ENCODE measurements at places on chromosomes 5 and 9.

DNA sequence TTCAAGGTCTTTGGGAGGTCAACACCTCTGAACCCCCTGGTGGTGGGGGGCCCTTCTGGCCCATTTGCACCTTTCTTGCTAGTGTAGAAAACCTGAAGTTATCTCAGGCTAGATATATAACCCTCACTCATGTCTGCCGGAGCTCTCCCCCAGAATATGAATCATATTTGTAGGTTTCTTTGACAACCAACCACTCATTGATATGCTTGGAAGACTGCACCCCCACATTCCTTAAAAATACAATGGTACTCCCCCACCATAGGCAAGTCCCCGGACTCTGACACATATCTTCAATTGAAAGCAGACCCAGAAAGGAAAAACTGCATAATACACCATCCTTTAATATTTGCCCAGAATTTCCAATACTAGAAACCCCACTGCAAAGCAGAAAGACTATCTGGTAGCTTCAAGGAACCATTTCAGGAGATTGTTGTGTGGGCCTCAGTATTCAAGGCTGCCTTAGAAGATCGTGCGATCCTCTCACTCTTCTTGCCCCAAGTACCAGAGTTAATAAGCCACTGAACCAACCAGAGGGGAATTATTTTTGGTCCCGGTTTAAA is 978 bp upstream of the UBE2B start:
- peak overlapping the region; percentile 29 for H3K4me3 ChIP-seq
- H3K27me3 ChIP-seq = no peaks in the 10 kb centered on the region
- H3K36me3 ChIP-seq = peaks cover 7% of the 10 kb centered on the region
- peaks cover 19% of the 10 kb centered on the region for H3K4me1 ChIP-seq
- no peak for DNase-seq

GRCh38 chr9:81634915-81635516 is 54.3 kb downstream of the TLE1 start:
- H3K27me3 ChIP-seq = no peaks in the 10 kb centered on the region
- H3K4me1 ChIP-seq = peaks cover 13% of the 10 kb centered on the region
- no peak overlapping the region for H3K27ac ChIP-seq
- no peak for DNase-seq

DNA sequence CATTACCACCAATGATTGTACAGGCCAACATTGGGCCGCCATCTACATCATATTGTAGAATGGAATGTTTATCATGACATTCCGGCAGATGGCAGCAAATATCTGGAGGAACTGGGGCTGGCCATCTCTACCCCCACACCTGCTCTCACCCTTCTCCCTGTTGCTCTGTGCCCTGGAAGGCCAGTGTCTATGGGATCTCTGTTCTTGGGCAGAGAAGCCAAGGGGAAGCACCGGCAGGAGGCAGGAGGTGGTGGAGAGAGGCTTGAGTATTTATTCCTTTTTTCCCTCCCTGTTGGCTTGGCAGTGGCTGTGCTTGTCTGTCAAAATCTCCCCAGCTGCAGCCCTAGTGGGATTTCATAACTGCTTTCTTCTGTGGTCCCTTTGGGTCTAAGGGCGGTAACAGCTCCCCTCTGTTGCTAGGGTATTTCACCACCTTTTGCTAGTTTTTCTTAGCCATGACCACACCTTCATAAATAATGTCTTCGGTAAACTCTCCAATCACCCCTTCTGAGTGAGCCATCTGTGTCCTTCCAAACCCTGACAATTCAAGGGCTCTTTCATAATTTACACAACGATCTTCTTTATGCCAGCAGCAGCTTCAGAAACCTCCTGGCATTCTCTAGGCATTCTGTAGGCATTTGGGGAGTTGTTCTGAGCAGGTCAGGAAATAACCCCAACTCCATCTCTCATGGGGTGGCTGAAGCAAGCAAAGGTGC is 225.8 kb downstream of the MELK start:
- no peak overlapping the region for H3K27ac ChIP-seq
- no peaks in the 10 kb centered on the region for H3K4me1 ChIP-seq
- DNase-seq = no peak

DNA sequence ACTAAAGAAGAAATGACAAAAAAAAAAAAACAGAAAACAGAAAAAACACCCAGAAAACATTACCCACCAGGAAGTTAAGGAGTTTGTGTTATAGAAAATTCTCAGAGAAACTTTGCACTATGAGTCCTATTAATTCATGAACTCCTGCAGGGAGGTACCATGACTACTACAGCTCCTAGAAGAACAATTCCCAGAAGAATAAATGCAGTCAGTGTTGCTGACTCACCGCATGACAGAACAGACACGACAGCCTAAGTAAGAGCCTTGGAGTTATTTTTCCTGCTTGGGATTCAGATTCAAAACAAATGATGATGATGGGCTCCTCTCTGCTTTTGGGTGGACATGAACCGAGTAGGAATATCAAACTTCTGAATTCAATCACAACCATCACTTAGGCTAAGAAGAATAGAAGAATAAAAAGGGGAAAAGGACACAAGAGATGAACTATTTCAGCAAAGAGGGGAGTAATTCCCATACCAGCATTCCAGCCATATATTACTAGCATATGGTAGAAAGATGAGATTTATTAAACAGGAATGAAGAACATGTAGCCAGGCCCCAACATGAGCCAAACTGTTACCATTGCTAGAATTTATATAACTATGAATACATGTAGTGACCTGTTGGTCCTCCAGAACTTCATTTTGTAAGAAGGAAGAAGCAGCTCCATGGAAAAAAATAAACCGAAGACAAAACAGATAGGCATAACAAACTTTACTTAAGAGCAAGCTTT is 209.6 kb upstream of the PDE4D start:
- no peak for DNase-seq
- H3K4me1 ChIP-seq = no peaks in the 10 kb centered on the region
- no peaks in the 10 kb centered on the region for H3K36me3 ChIP-seq
- H3K27me3 ChIP-seq = no peaks in the 10 kb centered on the region

DNA sequence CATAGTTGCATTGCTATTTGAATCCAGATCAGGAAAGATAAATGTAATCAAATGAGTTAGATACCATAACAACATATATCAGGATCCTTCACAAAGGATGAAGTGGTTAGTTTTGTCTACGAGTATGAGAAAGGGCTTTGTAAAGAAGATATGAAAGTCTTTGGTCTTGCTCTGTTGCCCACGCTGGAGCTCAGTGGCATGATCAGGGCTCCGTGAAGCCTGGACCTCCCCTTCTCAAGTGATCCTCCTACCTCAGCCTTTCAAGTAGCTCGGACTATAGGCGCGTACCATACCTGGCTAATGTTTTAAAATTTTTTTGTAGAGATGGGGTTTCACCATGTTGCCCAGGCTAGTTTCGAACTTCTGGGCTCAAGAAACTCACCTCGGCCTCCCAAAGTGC is 1.8 kb downstream of the SMC5 start:
- no peak overlapping the region for H3K4me3 ChIP-seq
- no peak overlapping the region for H3K27ac ChIP-seq
- H3K4me1 ChIP-seq = peaks cover 34% of the 10 kb centered on the region
- DNase-seq = no peak
- peaks cover 11% of the 10 kb centered on the region for H3K36me3 ChIP-seq

DNA sequence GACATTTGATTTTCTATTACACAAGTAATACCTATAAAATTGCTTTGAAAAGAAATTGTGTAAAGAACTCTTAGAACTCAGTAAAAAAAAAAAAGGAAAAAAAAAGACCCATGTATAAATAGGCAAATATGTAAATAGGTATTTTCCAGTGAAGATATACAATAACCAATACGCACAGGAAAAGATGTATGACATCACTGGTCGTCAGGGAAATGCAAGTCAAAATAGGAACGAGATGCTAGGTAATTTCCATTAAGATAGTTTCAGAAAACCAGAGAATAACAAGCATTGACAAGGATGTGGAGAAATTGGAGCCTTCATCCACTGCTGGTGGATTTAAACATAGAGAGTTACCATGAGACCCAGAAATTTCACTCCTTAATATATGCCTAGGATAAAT is 708.8 kb downstream of the MTRR start:
- H3K36me3 ChIP-seq = no peaks in the 10 kb centered on the region
- H3K4me1 ChIP-seq = no peaks in the 10 kb centered on the region
- H3K27me3 ChIP-seq = peaks cover 2% of the 10 kb centered on the region
- no peak overlapping the region for H3K4me3 ChIP-seq
- no peak overlapping the region for H3K27ac ChIP-seq

DNA sequence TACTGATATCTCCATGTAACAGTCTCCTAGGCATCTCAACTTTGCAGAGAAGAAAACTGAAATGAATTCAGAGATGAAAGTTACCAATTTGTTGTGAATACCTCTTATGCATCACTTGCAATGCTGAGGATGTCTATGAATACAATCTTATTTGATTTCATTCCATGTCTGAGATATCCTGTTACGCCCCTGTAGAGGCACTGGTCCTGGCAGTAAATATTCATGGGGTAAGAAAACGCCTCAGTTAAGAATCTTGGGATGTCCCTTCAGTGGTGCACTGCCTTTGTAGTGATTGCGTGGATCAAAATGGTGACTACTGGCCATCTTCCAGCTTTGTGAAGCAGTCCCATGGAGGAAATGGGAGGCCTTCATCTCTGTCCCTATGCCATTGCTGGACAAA is 229.1 kb upstream of the C9orf72 start:
- DNase-seq = no peak
- H3K4me1 ChIP-seq = peaks cover 3% of the 10 kb centered on the region
- no peak overlapping the region for H3K27ac ChIP-seq
- H3K27me3 ChIP-seq = no peaks in the 10 kb centered on the region
- H3K4me3 ChIP-seq = no peak overlapping the region

GRCh38 chr9:90891308-90892040 is 89.9 kb downstream of the SYK start:
- no peak for DNase-seq
- no peaks in the 10 kb centered on the region for H3K27me3 ChIP-seq
- H3K4me1 ChIP-seq = no peaks in the 10 kb centered on the region
- H3K27ac ChIP-seq = no peak overlapping the region
- H3K36me3 ChIP-seq = no peaks in the 10 kb centered on the region
- no peak overlapping the region for H3K4me3 ChIP-seq

DNA sequence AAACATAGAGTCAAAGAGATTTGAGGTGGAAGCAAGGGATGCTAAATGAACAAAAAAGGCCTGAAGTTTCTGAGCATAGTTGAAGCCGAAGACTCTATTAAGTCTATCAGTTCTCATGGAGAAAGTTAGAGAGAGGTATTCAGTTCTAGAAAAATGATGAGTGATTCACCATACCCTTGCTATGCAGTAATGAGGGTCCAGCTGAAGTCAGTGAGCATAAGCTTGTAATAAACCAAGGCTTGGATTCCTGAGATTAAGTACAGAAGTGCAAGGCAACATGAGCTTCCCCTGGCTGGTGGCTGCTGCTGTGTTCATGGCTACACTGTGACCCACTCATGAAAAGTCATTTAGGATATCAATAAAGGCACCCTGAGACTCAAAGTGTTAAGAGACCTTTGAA is 129.7 kb upstream of the MTAP start:
- no peak overlapping the region for H3K4me3 ChIP-seq
- H3K27ac ChIP-seq = no peak overlapping the region
- no peak for DNase-seq

DNA sequence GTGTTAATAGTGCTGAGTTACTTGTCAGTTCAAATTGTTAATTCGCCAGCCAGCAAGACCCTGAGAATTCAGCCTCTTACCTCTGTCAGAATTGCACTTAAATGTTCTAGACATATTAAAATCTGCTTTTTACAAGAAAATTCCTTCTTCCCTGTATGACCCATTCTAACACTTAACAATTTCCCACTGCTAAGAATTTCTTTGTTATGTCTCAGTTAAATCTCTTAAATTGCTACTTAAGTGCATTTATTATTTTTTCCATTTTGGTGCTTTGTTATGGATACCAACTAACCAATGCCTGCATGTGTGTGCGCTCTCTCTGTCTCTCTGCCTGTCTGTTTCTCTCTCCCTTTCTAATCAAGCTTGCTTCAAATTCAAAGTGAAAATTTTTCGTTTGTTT is 44.9 kb downstream of the IZUMO3 start:
- H3K36me3 ChIP-seq = no peaks in the 10 kb centered on the region
- no peak overlapping the region for H3K27ac ChIP-seq
- no peaks in the 10 kb centered on the region for H3K27me3 ChIP-seq
- H3K4me3 ChIP-seq = no peak overlapping the region
- H3K4me1 ChIP-seq = no peaks in the 10 kb centered on the region
- no peak for DNase-seq

- no peak for DNase-seq
- no peaks in the 10 kb centered on the region for H3K27me3 ChIP-seq
- peaks cover 3% of the 10 kb centered on the region for H3K4me1 ChIP-seq
- peaks cover 10% of the 10 kb centered on the region for H3K36me3 ChIP-seq
Measured at GRCh38 chr5:138905541-138905940, 30.4 kb upstream of the LRRTM2 start.

- no peaks in the 10 kb centered on the region for H3K27me3 ChIP-seq
- H3K4me3 ChIP-seq = no peak overlapping the region
- no peak overlapping the region for H3K27ac ChIP-seq
Measured at GRCh38 chr5:158285698-158286097, 426.8 kb upstream of the CLINT1 start.

- no peaks in the 10 kb centered on the region for H3K4me1 ChIP-seq
- H3K4me3 ChIP-seq = no peak overlapping the region
- no peaks in the 10 kb centered on the region for H3K27me3 ChIP-seq
- H3K27ac ChIP-seq = no peak overlapping the region
Measured at GRCh38 chr9:120909904-120910303, 16.7 kb downstream of the TRAF1 start.

DNA sequence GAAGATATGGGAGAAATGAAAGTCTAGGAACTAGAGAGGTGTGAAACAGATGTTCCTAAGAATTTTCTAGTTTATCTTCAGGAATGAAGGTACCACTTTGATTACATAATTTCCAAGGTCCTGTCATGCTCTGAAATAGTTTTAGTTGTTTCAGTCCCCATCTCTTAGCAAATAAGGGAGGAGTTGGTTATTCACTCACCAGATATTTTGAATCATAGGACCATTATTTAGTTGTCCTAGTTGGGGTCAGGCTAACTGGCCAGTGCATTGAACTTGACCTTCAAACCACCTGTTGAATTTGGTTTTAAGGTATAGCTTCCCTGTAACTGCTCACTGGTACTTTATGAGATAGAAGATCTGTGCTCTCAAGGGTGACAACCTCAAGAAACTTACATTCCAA is 53.9 kb upstream of the TNFAIP8 start:
- H3K4me1 ChIP-seq = peaks cover 3% of the 10 kb centered on the region
- DNase-seq = no peak
- no peak overlapping the region for H3K27ac ChIP-seq
- no peaks in the 10 kb centered on the region for H3K27me3 ChIP-seq
- H3K4me3 ChIP-seq = no peak overlapping the region

DNA sequence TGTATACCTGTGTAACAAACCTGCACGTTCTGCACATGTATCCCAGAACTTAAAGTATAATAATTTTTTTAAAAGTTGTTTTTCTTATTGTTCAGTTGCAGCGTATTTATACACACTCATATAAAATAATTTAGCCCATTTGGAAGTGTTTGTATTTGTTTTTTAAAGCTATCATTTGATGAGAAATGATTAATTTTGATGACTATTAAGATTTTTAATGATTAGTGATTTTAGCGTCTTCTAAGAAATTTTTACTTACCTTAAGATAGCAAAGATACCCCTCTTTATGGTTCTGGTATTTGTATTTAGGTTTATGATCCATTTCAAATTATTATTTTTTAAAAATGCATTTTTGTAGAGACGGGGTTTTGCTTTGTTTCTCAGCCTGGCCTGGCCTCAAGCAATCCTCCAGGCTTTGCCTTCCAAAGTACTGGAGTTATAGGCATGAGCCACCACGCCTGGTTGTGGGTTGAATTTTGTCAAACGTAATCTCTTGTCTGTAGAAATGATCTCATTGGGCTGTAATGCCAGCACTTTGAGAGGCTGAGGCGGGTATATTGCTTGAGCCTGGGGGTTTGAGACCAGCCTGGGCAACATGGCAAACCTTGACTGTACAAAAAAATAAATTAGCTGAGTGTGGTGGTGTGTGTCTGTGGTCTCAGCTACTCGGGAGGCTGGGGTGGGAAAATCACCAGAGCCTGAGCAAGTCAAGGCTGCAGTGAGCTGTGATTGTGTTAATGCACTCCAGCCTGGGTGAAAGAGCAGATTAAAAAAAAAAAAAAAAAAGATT is 26.9 kb downstream of the CSNK1G3 start:
- no peaks in the 10 kb centered on the region for H3K36me3 ChIP-seq
- H3K4me1 ChIP-seq = peaks cover 6% of the 10 kb centered on the region
- DNase-seq = no peak

Measured in liver (tissue), 10 donors.